Fibroblast of the aortic adventitia (primary cell): ENCODE measurements at places on chromosomes 7 and 10.
A peak's percentile ranks its signal among the peaks of the same experiment; 100 is the strongest.

GRCh38 chr7:37224746-37225145 lies 223.9 kb downstream of the ELMO1 start:
- no peak for DNase-seq

DNA sequence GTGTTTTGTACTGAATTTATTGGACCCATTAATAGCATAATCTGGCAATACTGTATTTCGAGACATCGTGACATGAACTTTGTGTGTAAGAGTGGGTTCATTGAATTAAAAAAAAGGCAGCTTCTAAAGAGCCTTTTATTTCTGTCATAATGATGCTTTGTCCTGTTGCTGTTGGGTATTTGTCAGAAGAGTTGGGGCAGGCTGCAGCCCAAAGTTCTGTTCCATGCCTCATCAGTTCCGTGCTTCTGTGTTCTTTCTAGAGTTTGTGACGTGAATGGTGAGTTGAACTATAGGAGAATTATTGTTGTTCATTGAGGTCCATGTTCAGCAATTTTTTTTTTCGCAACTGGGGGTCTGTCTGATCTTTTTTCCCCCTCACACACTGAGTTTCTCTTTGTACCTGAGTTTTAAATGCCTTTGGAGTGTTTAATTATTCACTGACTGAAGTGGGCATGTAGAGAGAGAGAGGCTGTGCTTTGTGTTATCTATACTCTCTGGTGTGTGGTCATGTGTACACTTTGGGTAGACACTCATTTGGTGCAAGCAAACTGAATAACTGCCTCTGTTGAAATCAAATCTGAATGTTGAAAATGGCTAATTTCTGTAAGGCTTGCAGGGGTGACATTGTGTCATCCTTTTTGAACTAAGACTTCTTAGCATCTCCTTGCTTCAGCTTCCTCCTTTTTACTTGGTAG lies 69.8 kb downstream of the ADD3 start:
- peak; percentile 84 for DNase-seq

- DNase-seq = peak; percentile 14
These were observed 484.7 kb upstream of the NRP1 start for GRCh38 chr10:33819206-33819605.

DNA sequence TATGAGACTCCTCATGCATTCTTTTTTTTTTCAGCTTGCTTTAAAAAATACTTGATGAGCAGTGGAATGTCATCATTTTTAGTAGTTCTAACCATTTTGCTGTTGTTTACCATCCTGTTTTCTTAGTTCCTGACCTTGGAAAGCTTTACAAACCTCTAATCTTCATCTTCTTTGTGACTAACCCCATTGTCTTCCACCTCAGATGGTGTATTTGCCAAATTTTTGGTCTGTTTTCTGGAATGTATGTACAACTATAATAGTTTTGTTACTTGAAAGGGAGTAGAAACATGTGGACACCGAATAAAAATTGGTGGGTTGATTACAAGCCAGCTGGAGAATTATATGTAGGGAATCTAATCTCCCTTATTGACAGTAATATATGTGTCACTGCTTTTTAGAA lies 172.7 kb downstream of the SND1 start:
- DNase-seq = peak; percentile 76

DNA sequence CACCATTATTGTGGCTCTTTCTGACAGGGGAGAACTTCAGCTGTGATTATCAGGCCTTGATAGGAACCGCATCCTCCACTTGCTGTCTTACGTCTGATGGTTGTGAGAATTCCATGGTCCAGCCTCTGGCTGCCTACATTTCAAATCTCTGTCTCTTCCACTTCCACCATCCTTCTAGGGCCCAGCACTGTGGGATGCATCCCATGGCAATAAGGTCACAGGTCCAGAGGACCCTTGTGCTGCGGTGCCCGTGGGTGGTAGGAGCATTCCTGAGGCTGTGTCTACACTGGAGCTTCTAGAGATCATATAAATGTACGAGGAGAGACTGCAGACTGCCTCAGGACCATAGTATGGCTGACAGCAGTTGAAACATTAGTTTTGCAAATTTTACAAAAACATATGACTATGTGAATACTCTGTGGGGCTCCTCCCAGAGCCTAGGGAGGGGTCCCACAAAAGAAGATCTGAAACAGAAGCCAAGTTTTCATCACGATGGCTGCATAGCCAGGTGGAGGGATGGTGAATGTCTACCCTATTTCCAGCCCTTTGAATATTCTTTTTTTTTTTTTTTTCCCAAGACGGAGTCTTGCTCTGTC lies 11.8 kb downstream of the CALML3 start:
- DNase-seq = no peak

GRCh38 chr10:64277536-64277935 lies 756.3 kb downstream of the REEP3 start:
- DNase-seq = no peak
